ENCODE measurements at places on chromosomes 4 and X. TPM values are rescaled to one million over a fixed set of nuclear protein-coding genes. Genes with fewer than 3 reads are reported as not detected.

Gene ZDHHC15
- 2.9 TPM for total RNA-seq

DNA sequence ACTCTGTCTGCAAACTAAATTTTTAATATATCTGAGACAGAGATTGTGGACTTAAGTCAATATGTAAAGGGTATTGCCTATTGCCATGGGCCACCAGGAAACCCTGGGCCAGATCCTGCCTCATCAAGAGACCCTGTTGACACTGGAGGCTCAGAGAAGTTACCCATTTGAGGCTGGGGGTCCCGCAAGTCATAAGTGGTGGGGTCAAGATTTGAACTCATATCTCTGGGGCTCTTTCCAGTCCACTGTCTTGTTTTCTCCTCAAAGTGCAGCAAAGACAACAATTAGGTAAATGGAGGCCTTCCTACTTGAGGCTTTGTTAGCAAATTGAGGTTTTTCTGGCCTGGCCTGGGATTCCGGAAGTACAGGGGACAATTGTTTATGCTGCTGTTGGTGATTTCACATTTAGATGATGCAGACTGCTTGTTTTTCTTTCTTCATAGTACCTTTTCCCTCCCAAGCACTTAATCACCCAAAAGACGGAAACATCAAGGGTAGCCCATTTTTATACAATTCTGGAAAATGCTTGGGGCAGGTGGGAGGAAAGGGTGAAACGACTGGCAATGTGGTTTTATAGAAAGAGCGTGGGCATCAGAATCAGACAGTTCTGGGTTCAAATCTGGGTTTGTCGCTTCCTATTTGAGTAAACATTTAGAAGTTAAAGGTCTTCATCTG lies 160.0 kb downstream of the SMIM20 start:
- no peak for DNase-seq

Gene LNX1
- 13.2 TPM for total RNA-seq

- DNase-seq: no peak
Measured at GRCh38 chr4:17552427-17552826, 24.6 kb upstream of the LAP3 start.

DNA sequence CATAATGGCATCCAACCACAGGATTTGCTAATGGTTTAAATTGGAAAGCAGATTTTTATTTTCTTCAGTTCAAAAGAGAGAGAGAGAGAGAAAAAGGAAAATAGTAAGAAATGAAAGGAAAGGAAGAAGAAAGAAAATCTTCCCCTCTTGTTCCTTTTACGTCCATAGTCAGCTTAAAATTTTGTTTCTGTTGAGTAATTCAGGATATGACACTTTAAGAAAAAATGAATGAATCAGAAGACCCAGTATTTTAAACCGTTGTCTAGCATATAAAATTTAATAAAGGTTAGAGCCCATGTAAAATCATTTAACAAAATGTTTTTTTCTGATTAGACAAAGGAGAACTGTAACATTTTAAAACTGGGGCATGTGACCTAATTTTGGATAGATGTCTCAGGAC lies 391.8 kb upstream of the EPHA5 start:
- DNase-seq: no peak

DNA sequence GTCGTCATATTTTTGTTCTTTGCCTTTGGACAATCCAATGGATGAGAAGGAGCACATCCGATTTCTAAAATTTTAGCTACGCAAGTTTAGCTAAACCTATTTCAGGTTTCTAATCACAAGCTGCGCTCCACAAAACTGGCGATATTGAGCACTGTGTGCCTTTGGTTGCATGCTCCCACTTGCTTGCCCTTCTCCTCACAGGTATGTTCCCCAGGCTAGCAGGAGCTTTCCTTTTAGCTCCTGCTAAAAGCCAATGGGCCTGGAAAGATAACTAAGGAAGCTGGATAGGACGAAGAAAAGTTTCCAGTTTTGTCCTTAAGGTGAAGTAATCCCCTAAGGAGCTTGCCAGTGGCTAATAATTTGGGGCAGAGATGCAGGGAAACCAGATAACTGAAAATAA lies 975.2 kb downstream of the FSTL5 start:
- DNase-seq: no peak

DNA sequence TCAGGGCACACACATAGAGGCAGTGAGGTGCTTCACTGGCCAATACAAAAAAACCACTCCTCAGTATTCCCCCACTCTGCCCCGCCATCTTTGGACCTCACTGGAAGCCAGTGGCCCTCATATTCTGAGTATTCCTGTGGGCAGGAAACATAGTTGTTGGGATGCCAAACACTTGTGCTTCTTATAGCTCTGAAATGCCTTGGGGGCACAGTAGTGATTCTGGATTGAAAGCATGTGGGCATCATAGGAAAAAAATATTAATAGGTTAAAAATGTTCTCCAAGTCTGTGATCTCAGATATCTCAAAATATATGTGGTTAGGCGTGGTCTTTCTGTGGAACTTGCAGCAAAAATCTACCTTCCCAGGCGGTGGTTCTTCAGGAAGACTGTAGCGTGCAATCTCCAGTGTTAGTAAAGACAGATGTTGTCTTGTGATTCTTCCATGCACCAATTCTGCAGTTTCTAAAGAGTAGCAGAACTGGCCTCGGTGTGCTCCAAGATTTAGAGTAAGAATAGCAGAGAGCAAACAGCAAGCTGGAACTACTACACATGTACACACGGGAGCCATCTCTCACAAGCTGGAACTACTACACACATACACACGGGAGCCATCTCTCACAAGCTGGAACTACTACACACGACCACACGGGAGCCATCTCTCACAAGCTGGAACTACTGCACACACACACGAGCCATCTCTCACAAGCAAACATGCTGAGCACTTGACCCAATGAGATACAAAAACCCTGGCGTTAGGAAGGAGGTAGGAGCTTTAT lies 8.0 kb upstream of the TENM3 start:
- no peak for DNase-seq

- no peak for DNase-seq
Measured at GRCh38 chrX:77017093-77017492, 430.1 kb upstream of the FGF16 start.

Gene MAGEA8
- total RNA-seq: 1.0 TPM

GRCh38 chr4:20075248-20075871 lies 176.3 kb upstream of the SLIT2 start:
- DNase-seq: no peak

- DNase-seq: no peak
Measured at GRCh38 chrX:30941898-30942297, 52.8 kb upstream of the TAB3 start.

DNA sequence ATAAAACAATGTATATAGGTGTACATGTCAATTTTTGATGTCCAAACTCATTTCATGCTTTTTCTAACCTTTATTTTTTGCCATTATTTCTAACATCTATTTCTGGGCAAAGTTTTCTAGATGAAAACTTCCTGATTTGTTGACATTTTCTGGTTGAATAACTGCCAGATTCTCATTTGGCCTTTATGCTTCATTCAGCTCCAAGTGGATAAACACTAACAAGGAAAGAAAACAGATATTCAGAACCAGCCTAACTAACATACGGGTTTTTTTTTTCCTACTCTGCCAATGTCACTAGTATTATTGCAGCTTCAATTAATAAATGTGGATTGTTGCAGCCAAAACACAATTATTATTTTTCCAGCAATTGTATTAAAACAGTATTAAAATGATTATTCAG lies 50.9 kb upstream of the RAP1GDS1 start:
- DNase-seq: no peak

Gene PSAPL1
- 12.9 TPM for total RNA-seq

Gene CCSER1
- 32.2 TPM for total RNA-seq

Measured in prostate gland (tissue), 2 donors.